ENCODE measurements at places on chromosomes 5 and 9.

DNA sequence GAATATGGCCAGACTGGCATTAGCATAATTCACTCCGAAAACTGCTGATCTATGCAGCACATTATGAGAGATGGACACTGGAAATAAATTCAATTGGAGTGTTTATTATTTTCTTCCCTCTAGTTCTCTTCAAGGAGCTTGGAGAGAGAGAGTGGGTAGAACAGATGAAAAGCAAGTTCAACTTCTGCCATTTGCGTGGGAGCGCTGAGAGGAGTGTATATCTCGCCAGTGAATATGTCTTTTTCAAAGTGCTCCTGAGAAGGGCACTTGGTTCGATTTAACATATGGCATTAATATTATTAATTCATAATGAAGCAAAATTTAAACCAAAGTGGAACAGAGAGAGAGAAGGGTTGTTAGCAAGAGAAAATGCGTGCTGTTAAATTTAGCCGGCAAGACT, 214.4 kb downstream of the DAB2IP start:
- DNase-seq: no peak

DNA sequence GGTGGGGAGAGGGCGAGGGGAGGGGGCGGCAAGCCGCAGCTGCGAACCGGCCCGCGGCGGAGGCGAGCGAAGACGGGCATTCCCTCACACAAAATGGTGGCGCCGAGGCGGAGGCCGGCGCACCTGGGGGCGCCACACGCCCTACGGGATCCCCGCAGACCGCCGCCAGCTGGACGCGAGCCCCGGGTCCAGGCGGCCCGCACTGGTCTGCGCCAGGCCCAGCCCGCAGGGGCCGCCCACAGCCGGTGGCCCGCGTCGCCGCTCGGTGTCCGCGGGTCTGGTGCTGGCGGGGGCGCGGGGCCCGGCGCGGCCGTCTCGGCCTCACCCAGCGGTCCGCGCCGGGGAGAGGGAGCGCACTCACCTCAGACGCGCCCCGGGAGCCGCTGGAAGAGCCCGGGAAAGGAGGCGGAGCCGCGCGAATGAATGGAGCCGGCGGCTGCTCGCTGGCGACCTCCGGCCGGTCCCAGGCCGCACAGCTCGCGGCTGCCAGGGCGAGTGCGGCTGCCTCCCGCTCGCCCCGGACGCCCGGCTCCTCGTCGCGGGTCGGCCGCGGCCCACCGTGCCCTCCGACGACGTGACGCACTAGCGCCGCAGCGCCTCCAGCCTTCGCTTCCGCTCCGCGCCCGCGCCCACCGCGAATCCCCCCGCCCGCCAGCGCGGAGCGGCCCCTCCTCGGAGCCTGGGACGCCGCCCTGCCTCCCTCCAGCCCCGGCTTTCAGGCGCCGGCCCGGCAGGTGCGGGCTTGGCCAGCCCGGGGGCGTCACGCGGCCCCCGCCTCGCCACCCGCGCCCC, at the start of gene FAM169A:
Gene FAM169A, minus strand, starts transcription at position 584 of the 792 bp plus-strand sequence. CDS start 24,711 bp downstream, outside the sequence.
- DNase-seq: peak; percentile 49

- no peak for DNase-seq
Measured at GRCh38 chr9:89999176-89999533, 394.3 kb downstream of the GADD45G start.

GRCh38 chr5:59346982-59347381, 546.5 kb downstream of the PDE4D start:
- DNase-seq: no peak

DNA sequence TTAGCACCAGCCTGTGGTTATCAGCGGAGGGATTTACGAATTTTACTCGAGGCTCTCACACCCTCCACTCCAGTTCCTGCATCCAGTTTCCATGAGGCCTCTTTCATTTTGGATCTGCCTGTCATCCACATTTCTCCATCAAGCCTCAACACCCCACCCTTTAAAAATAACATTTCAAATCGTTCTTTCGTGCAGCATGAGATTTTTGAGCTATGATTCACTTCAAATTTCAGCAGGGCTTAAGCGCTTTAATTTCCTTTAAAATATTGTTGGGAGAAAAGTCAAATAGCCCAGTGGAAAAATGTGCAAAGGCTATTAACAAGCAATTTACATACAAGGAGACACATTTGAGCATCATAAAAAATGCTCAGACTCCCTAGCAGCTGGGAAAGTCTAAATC, 103.2 kb downstream of the MSX2 start:
- DNase-seq: no peak

DNA sequence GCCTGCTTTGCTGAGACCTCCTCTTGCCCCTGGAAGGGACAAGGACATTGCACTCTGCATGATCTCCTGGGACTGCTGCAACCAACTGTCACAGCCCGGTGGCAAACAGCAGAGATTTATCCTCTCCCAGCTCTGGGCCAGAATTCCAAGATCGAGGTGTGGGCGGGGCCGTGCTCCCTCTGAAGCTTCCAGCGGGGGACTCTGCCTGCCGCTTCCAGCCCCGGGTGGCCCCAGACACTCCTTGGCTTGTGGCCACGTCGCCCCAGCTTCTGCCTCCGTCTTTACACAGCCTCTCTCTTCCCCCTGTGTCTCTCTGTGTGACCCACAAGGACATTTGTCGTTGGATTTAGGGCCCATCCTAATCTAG, 67.1 kb downstream of the COL5A1 start:
- DNase-seq: no peak

GRCh38 chr5:89034588-89034987, 151.6 kb upstream of the MEF2C start:
- no peak for DNase-seq

- DNase-seq: no peak
Measured at GRCh38 chr5:73297430-73297829, 124.4 kb downstream of the TMEM174 start.

DNA sequence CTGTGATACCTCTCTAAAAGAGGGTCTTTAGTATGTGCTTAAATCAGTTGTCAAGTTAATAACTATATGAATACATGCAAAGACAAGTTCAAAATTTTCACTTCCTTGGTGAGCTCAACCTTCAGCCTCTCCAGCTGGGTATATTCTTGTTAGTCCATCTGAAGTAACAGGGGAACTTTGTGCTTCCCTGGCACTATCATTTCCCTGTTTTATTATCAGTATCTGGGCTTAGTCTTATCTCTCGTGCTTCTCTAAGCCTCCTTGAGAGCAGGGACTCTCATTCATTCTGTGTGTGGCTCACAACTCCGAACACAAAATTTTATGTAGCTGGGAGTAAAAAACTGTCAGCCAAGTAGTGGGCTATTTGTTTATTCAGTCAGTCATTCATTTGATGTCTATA, 175.9 kb upstream of the MAP3K1 start:
- no peak for DNase-seq

GRCh38 chr5:77131361-77131760, 44.3 kb upstream of the ZBED3 start:
- no peak for DNase-seq

DNA sequence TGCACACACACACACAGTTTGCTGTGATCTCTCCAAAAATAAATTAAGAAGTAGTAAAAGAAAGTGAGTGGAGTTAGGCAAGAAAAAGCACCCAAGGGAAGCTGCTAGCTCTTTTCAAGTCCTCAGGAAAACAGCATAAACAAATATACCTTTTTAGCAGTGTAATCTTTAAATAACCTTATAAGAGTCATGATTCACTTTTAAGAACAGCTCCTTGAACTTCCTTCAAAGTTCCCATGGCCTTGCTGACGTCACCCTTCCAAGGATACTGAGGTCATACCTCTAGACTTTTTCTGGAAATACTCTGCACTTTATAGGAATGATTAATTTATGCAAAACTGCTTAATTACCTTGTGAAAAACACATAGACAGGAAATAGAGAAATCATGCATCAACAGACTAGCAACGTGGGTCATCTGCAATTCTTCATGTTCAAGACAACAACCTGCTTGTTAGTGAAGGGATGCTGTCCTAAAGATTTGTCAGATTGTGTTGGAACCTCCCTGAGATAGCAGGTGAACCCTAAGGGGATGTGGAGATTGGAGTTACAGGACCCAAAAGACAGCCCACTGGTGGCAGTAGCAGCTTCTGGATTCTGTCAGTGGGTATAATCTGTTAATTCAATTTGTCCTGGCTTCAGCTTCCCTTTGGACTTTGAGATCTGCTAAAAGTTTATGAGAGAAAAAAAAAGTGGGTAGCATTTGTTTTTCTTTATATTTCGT, 229.0 kb downstream of the ELAVL2 start:
- no peak for DNase-seq

GRCh38 chr9:118993965-118994364, 375.3 kb downstream of the BRINP1 start:
- no peak for DNase-seq

- no peak for DNase-seq
Measured at GRCh38 chr5:61318376-61318775, 13.7 kb upstream of the ZSWIM6 start.

- no peak for DNase-seq
Measured at GRCh38 chr5:37839407-37840052, at the start of gene GDNF. Gene GDNF, minus strand, starts transcription at chr5:37840041. Its CDS starts 5,245 bp downstream, at chr5:37834796.

- DNase-seq: no peak
Measured at GRCh38 chr5:169133531-169133930, 167.4 kb downstream of the SLIT3 start.

- no peak for DNase-seq
Measured at GRCh38 chr9:2413160-2413805, 208.3 kb upstream of the VLDLR start.

- DNase-seq: no peak
Measured at GRCh38 chr9:127121628-127122175, 733 bp downstream of the ANGPTL2 start.

DNA sequence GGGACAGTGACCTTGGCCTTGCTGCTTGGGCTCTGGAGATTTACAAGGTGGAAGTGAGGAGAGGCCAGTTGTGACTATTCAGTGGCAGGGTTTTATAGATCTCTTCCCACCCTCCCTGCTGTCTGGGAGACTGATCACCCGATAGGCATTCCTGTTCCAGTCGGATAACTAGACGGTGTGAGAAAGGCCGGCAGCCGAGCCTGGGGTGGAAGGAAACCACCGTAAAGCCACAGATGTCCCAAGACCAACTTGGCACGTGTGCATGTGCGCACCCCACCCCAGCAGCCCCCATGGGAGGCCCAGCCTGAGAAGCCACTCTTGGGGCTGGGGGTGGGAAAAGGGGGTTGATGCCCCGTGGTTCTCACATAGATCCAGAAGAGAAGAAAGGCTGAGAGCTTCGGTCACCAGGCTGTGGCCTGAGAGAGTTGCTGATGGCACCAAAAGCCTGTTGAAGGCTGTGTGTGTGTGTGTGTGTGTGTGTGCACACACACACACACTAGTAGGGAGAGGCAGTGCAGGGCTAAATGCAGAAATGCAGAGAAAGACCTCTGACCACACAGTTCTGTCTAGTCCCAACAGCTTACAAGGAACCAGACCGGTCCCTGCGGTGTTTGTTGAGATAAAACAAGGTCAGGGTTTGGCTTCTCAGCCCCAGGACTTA, 225.8 kb downstream of the FANCC start:
- DNase-seq: no peak

All from NCI-H187 (cell line).